ENCODE measurements at places on chromosomes 1 and 21.

GRCh38 chr1:83011265-83011664, 987.7 kb downstream of the TTLL7 start:
- no peak for DNase-seq

DNA sequence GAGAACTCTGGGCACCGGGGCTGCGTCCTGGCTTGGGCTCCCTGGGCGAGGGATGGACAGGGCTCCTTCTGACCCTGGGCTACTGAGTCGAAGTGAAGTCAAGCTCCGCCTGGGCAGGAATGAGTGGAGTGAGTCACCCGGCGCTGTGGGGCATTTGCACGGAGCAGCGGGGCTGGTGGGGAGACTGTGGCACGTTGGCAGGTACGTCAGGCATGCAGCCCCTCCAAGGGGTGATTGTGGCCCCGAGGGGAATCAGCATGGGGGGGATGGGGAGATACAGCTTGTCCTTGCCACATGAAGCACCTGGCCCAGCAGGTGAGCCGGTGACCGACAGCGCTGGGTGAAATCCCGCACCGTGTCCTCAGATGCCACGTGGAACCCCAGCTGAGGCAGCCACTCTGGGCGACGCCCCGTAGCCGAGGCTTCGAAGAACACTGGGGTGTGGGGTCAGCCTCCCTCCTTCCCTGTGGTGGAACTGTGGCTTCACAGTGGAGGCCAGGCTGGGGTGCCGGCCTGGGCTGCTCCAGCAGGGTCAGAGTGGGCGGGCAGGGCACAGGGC, 62.3 kb downstream of the COL18A1 start:
- no peak for DNase-seq

DNA sequence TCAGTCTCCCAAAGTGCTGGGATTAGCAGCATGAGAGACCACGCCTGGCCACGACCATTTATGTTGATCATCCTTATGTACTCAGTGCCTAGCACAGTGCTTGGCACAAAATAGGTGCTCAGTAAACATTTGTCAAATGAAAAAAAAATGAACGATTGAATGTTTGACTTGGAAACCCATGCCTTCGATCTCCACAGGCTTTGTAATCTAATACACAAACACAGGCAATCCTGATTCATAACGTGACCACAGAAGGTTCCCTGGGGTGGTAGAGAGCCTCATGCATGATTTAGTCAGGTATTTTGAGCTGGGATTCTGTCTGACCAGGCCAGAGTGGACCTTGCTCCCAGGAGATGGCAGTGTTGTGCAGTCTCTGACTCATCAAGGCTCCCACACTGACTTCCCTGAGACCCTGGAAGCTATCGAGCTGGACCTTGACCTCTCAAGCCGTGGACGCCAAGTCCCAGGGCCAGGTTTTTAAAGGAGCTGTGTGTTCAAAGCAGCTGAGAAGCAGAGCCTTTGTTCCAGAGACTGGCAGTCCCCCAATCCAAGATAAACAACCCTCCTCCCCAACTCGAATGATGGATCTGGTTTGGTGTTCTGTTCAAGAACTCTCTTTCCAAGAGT, 81.1 kb downstream of the PGM1 start:
- DNase-seq, result peak; percentile 53

- DNase-seq, result no peak
Observed at GRCh38 chr21:45618846-45619485, 24.6 kb upstream of the PCBP3 start.

DNA sequence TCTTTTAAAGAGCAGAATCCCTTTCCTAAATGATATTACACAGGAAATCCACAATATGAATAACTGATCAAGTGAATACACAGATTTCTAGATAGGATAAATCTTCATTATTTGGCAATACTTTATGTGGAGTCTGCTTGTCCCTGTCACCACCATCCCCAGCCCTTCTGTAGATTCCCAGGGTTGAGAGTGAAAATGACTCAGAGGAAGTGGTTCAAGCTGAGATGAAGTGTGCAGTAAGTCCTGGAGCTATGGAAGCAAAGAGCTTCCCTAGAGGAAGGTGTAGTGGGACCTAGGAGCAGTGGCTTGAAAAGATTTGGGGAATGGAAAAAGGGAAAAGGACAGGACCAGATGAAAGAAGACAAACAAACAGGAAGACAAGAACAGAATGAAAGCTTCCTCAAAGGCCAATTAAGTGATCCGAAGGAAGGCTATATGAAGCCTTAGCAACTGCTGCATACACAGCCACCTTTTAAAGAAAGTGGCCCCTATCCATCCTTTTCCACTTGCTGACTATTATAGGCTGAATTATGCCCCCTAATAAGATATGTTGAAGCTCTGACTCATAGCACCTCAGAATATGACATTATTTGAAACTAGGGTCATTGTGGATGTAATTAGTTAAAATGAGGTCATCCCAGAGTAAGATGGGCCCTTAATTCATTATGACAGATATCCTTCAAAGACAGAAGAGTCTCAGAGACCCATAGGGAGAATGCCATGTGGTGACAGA, 96.5 kb upstream of the CAMK1G start:
- no peak for DNase-seq

- no peak for DNase-seq
Observed at GRCh38 chr1:67662884-67663283, 22.1 kb upstream of the GADD45A start.

DNA sequence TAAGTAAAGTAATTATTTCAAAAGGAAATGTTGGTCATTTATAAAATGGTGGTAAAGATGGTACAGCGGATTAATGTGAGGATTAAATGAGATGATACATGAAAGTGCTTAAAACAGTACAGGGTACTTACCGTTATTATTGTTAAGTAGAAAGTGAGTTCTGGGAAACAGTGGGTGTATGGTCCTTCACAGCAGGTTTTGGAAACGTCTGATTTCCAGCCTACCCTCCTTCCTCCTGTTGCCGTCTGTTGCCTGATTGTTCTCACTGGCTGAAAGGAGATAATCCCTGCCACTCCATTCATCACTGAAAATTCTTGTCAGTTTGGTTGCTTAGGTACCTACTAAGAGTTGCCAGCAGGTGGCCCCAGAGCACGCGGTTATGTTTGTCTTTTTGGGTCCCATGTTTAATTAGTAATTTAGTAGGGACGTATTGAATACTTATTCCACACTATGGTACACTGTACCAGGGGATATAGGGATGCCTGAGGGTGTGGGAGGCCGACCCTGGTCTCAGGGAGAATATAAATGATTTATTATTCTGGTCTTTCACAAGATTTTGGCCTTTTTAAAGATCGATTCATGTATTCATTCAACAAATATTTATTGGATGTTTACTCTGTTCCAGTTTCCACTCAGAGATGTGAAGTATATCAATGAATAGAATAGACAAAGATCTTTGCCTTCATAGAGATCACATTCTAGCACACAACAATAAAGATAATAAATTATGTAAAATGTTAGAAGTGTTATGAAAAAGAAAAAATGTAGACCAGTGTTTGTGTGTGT, 30.8 kb upstream of the RPTN start:
- DNase-seq, result peak; percentile 82

DNA sequence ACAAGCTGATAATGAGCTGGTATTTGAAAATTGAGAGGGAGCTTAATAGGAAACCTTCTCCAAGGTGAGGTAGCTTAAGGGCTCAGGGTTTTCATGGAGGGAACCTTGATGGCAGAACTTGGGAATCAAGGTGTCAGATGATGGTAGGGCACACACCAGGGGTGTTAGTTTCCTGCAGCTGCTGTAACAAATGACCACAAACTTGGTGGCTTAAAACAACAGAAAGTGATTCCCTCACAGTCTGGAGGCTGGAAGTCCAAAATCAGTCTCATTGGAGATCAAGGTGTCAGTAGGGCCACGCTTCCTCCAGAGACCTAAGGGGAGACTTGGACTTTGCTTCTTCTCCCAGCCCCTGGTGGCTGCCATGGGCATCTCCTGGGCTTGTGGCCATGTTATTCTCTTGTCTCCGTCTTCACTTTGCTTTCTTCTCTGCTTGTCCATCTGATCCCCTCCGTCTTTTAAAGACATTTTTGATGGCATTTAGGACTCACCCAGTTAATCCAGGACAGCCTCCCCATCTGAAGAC, 45.5 kb downstream of the HUNK start:
- no peak for DNase-seq
